ENCODE measurements at places on chromosomes 3 and 15.

DNA sequence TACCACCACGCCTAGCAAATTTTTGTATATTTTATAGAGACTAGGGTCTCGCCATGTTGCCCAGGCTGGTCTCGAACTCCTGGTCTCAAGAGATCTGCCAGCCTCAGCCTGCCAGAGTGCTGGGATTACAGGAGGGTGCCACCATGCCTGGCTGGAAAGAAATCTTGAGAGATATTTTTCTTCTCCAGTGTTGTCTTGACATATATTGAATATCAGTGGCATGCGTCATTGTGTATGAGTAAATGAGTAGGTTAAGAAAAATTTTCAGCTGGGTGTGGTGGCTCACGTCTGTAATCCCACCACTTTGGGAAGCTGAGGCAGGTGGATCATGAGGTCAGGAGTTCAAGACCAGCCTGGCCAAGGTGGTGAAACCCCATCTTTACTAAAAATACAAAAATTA, 3.5 kb upstream of the PIF1 start:
- no peak for DNase-seq

DNA sequence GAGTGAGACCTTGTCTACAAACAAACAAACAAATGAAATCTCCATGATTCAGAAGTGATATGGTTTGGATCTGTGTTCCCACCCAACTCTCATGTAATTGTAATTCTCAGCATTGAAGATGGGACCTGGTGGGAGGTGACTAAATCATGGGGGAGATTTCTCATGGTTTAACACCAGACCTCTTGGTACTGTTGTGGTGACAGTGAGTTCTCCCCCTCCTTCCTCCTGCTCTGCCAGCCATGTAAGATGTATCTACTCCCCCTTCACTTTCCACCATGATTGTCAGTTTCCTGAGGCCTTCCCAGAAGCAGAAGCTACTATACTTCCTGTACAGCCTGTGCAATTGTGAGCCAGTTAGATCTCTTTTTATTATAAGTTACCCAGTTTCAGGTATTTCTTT, 438.4 kb upstream of the THBS1 start:
- no peak for DNase-seq

DNA sequence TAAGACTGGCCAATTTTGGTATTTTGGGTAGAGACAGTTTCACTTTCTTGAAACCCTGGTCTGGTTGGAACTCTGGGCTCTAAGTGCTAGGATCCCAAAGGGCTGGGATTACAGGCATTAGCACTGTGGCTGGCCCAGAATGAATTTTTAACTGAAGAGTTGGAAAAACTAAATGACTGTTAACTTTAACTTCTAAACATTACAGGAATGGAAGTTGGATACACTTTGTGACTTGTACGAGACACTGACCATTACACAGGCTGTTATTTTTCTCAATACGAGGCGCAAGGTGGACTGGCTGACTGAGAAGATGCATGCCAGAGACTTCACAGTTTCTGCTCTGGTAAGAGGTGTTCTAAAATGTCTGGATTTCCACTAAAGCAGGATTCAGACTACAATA, 3.5 kb downstream of the EIF4A2 start:
- DNase-seq: no peak

DNA sequence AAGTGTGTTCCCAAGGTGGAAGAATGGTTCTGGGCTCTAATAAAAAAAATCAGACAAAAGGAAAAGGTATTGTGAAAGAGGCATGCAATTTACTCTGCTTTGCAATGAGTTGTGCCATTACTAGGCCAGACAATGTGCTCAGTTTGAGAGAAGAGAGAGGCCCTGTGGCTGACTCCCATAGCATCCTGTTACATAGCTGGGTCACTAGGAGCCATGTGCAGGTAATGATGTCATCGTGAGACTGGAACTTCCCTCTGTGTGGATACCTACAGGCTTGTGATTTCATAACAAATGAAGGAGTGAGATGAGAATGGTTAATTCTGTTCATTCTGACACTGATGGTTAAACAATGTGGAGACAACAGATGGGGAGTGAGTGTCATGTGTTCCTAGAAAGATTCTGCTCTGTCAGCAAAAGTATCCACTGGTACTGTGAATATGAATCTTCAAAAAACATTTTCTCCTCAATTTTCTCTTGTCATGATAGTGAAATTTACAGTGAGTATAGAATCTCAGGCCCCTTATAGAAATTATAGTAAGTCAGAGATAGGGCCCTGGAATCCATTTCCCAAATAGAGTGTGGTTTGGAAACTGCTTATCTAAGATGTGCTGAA, 648.7 kb upstream of the DPPA4 start:
- DNase-seq: no peak

DNA sequence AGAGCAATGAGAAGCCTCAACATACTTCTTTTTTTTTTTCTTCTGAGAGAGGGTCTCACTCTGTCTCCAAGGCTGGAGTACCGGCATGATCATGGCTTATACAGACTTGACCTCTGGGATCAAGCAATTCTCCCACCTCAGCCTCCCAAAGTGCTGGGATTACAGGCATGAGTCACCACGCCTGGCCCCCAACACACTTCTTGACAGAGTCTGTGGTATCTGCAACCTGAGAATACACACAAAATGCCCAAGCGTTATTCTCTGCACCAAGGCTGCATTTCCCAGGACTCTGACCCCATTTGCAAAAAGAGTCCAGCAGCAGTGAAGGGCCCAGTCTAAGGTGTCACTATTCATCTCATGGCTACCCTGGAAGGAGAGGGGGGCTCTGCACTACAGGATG, 42.7 kb upstream of the BLM start:
- no peak for DNase-seq

DNA sequence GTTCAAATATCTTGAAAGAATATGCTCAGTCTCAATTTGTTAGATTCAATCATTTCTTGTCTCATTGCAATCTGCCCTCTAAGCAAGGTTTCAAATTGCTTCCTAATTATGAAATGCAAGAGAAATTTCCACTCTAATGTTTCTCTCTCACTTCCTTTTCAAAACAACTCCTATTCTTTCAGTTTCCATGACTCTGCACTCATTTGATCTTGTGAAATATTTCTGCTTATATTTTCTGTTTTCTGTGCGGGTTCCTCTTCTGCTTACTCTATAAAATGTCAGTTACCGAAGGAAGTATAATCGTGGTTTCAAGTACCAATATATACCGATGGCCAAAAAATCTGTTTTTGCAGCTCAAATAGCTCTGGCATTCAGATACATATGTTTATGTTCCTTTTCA, 521.9 kb upstream of the NAALADL2 start:
- no peak for DNase-seq

- peak; percentile 79 for DNase-seq
Measured at GRCh38 chr15:41772720-41773331, 1.5 kb upstream of the MAPKBP1 start.

DNA sequence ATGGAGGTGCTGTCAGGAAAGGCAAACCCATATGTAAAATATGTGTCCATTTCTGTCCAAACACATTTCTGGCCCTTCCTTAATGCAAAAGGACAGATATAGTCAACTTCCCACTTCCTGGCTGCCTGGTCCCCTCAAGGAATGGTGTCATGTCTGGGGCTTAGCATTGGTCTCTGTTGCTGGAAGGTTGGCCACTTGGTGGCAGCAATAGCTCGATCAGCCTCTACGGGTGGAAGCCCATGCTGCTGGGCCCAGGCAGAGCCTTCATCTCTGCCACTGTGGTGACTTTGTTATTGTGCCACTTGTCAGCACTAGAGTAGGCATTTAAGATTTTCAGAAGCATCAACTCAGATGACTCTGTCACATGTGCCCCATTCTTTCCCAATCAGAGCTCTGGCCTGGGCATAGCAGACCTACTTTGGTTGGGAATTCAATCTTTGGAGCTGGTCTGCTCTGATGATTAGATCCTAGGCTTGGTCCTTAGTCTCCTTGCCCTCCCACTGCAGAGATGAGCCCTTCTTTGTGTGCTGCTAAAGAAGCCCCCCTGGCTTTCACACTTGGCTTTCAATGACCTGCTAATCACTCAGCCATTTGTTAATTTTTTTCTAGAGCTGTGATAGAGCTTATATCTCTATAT, 51.0 kb upstream of the SPSB4 start:
- peak; percentile 46 for DNase-seq

- peak; percentile 74 for DNase-seq
Measured at GRCh38 chr3:56988458-56989168, 71.9 kb upstream of the SPATA12 start.

- DNase-seq: peak; percentile 58
Measured at GRCh38 chr3:161310649-161311423, 60.5 kb downstream of the SPTSSB start.

DNA sequence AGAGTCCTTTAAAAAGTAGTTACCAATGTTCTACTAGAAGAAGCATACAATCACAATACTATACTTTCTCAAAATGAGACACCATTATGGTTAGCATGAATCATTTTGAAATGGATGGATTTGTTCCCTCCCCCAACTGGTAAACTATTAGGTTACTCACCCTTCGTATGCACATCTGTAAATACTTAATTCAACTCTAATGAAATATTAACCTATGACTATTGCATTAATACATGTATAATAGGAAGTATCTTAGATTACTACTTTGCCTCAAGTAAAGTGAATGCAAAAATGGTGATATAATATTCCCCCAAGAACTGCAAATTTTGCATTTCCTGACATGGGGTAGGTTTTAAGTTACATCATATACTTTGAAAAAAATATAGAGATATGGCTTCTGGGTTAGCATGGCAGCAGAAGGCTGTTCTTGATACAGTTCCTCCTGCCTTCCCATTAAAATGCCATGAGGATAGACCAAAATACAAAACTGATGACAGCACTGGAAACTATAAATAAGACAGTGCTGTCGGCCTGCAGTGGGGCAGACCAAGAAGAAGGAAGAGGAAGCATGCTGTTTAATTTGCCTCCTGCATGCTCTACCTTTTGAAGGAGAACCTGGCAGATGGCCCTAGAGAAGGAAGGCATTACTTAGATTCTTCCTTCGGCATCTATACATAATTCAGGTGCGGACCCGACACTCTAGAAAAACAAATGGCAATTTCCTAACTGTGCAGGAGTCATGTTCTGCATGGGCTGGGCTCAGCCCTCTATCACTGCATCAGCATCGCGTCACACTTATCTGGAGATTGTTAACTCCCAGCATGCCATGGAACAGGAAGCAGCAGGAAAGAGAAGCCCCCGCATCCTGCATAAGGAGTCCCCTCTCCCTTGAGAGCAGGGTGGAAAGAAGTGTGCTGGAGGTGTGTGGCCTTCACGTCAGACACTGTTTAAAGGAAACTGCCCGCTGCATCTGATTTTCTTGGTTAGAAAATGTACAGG, 41.8 kb upstream of the NEO1 start:
- DNase-seq: no peak

DNA sequence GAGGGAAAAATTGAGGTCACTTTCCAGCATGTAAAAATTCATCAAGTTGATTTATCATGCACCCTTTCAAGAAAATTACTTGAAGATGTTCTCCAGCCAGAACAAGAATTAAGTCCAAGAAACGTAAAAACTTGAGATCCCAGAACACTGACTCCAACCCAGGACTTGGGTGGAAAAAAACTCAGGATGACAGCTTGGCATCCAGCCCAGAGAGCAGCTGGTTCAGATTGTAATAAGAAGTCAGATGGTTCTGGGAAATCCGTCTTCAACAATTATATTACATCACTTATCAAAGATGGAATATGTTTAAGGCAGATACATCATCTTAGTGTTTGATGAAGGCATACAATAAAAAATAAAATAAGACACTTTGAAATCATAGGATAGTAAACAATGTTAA, 23.0 kb upstream of the DNAJC13 start:
- no peak for DNase-seq

GRCh38 chr3:101996832-101997231, 147.5 kb downstream of the NFKBIZ start:
- DNase-seq: no peak

DNA sequence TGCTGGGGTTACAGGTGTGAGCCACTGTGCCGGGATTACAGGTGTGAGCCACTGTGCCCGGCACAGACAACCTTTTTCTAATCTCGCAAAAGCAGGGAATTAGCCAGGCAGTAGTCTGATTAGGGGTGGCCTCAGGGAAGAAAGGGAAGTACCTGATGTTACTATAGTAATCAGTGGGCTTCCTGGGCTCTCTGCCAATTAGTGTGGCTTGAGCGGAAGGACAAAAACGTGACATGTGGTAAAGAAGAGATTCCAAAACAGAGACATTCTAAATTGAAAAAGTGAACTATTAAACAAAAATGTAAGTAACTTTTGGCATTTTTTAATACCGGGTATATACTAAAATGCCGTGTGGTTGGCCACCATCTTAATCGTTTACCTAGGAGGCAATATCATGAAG, 48.1 kb downstream of the CFAP20DC start:
- DNase-seq: no peak
